Activated T-helper 1 cell treated with anti-CD3 and anti-CD28 coated beads, Interleukin-12 subunit alpha, Interleukin-12 subunit beta, Interleukin-2, Interleukin-4 antibody, amounts not matched to agents 30 ng/mL and 10 ng/mL and 1 ng/mL, durations not matched to agents 14 hours and 24 hours and 36 hours (primary cell): ENCODE measurements at places on chromosomes 2 and 18. TPM values are rescaled to one million over a fixed set of nuclear protein-coding genes. Genes with fewer than 3 reads are reported as not detected.

The KLHL29 gene
- 2.8 and 3.3 TPM in 2 replicates for total RNA-seq

The TRABD2A gene
- total RNA-seq: 62.1 and 62.2 TPM in 2 replicates

The XDH gene
- not detected in 2 replicates for total RNA-seq

The RUFY4 gene
- total RNA-seq: 0.64 and 0.67 TPM in 2 replicates

The WDFY1 gene
- 17.9 and 21.8 TPM in 2 replicates for total RNA-seq

The TCF4 gene
- total RNA-seq: 1.4 and 1.8 TPM in 2 replicates

The NEU2 gene
- not detected in 2 replicates for total RNA-seq

The EMX1 gene
- total RNA-seq: not detected in 2 replicates

The LAMA1 gene
- not detected in 2 replicates for total RNA-seq

The TRIM43 gene
- total RNA-seq: not detected in 2 replicates

The PRKAG3 gene
- total RNA-seq: not detected in 2 replicates

The UGT1A8 gene
- total RNA-seq: not detected in 2 replicates

The TXNL1 gene
- total RNA-seq: 94.2 and 100 TPM in 2 replicates

The IL36B gene
- total RNA-seq: not detected in 2 replicates

GRCh38 chr18:80194874-80195570, 52.3 kb downstream of the PARD6G start:
- no peaks in the 10 kb centered on the region for H3K4me1 ChIP-seq
- H3K36me3 ChIP-seq: no peaks in the 10 kb centered on the region
- H3K27ac ChIP-seq: no peak overlapping the region
- H3K27me3 ChIP-seq: peaks cover 29% of the 10 kb centered on the region

DNA sequence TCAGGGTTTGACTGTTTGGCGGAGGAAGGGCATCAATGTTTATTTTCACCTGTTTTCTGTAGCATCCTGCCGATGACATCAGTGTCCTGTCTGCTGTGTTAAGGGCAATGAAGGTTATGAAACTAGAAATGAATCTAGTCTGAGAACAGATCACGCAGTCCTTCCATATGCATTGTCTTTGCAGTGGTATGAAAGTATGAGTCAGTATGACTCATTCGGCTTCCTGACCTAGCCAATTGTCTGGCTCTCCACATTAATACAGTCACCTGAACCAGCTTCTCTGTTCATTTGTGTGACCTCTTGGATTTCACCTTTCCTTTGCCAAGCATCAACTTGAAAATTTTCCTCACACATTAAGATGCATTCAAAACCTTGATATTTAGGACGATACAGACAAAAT, 353.8 kb downstream of the RND3 start:
- no peak overlapping the region for H3K27ac ChIP-seq
- DNase-seq: no peak
- H3K27me3 ChIP-seq: no peaks in the 10 kb centered on the region
- no peaks in the 10 kb centered on the region for H3K4me1 ChIP-seq

GRCh38 chr2:9857814-9858729, 14.8 kb downstream of the TAF1B start:
- no peak for DNase-seq
- no peaks in the 10 kb centered on the region for H3K4me1 ChIP-seq
- peaks cover 80% of the 10 kb centered on the region for H3K36me3 ChIP-seq
- no peak overlapping the region for H3K27ac ChIP-seq
- no peak overlapping the region for H3K4me3 ChIP-seq
- H3K27me3 ChIP-seq: no peaks in the 10 kb centered on the region

- no peaks in the 10 kb centered on the region for H3K36me3 ChIP-seq
- H3K27me3 ChIP-seq: no peaks in the 10 kb centered on the region
Measured at GRCh38 chr2:45938649-45939511, 287.4 kb downstream of the PRKCE start.

DNA sequence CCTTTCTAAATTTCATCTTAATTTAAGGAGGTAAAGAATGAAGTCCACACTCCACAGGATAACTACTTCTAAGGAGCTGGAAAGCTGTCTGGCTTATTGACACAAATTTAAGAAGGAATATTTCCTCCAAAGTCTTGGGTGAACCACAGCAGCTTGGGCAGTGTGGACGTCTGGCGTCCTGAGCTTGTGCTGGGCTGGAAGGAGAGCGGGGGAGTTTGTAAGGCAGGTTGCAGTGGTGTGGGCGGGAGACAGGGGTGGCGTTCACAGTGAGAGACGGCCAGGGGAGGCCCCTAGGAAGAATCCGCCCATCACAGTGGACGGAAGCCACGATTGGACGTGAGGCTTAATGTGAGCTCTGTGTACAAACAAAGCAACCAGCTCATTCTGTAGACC, 25.7 kb downstream of the ADI1 start:
- no peak for DNase-seq
- H3K27me3 ChIP-seq: no peaks in the 10 kb centered on the region
- no peak overlapping the region for H3K27ac ChIP-seq
- H3K4me1 ChIP-seq: no peaks in the 10 kb centered on the region

GRCh38 chr2:2875296-2875695, 502.3 kb downstream of the EIPR1 start:
- H3K27ac ChIP-seq: no peak overlapping the region
- peaks cover 6% of the 10 kb centered on the region for H3K4me1 ChIP-seq
- no peaks in the 10 kb centered on the region for H3K36me3 ChIP-seq
- H3K27me3 ChIP-seq: no peaks in the 10 kb centered on the region
- H3K4me3 ChIP-seq: no peak overlapping the region

- H3K4me1 ChIP-seq: peaks cover 8% of the 10 kb centered on the region
- no peak for DNase-seq
- no peak overlapping the region for H3K27ac ChIP-seq
- no peak overlapping the region for H3K4me3 ChIP-seq
Measured at GRCh38 chr2:237593596-237594320, 3.2 kb upstream of the RAB17 start.

GRCh38 chr18:57834616-57835015, 31.5 kb upstream of the ATP8B1 start:
- H3K27me3 ChIP-seq: peaks cover 9% of the 10 kb centered on the region
- H3K27ac ChIP-seq: no peak overlapping the region
- peaks cover 36% of the 10 kb centered on the region for H3K4me1 ChIP-seq
- DNase-seq: no peak

GRCh38 chr2:184304006-184304405, 294.3 kb upstream of the ZNF804A start:
- no peaks in the 10 kb centered on the region for H3K36me3 ChIP-seq
- no peaks in the 10 kb centered on the region for H3K4me1 ChIP-seq
- H3K4me3 ChIP-seq: no peak overlapping the region
- DNase-seq: no peak
- no peak overlapping the region for H3K27ac ChIP-seq

DNA sequence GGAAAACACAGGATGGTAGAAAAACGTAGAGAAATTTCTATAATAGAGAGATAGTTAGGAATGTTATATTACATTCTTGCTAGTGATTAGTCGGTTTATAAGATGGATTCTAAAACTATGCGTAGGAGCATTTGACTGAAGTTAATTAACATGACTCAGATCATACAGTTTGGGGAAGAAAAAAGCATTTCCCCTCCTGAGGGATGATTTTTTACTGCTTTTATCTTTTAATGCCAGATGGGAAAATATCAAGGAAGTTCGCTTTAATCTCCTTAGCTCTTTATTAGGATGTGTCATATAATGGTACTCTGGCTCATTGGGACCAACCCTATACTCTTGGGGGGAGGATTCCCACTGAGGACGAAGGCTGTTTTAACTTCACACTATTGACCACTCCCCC, 502.1 kb downstream of the TGIF1 start:
- H3K4me1 ChIP-seq: no peaks in the 10 kb centered on the region
- no peak overlapping the region for H3K27ac ChIP-seq
- H3K4me3 ChIP-seq: no peak overlapping the region
- H3K36me3 ChIP-seq: no peaks in the 10 kb centered on the region

- no peaks in the 10 kb centered on the region for H3K4me1 ChIP-seq
- H3K27ac ChIP-seq: no peak overlapping the region
- H3K4me3 ChIP-seq: no peak overlapping the region
- DNase-seq: no peak
- H3K36me3 ChIP-seq: no peaks in the 10 kb centered on the region
- H3K27me3 ChIP-seq: peaks cover 5% of the 10 kb centered on the region
Measured at GRCh38 chr18:31553800-31554199, 37.9 kb upstream of the TTR start.

- H3K27ac ChIP-seq: no peak overlapping the region
- no peak for DNase-seq
- H3K4me3 ChIP-seq: no peak overlapping the region
- H3K27me3 ChIP-seq: no peaks in the 10 kb centered on the region
- H3K36me3 ChIP-seq: no peaks in the 10 kb centered on the region
Measured at GRCh38 chr2:229445019-229445418, 173.9 kb upstream of the PID1 start.

- no peak overlapping the region for H3K27ac ChIP-seq
- DNase-seq: no peak
- H3K4me1 ChIP-seq: no peaks in the 10 kb centered on the region
Measured at GRCh38 chr18:11807233-11807632, 44.0 kb upstream of the CHMP1B start.

GRCh38 chr2:393711-394696, 106.1 kb upstream of the ALKAL2 start:
- peak overlapping the region; percentile 76 for H3K27ac ChIP-seq
- peak overlapping the region; percentile 73 for H3K4me3 ChIP-seq
- H3K4me1 ChIP-seq: peaks cover 11% of the 10 kb centered on the region
- peak; percentile 68 for DNase-seq

GRCh38 chr2:238162251-238162845, 3.6 kb downstream of the ERFE start:
- H3K4me3 ChIP-seq: no peak overlapping the region
- peaks cover 22% of the 10 kb centered on the region for H3K27me3 ChIP-seq
- peaks cover 7% of the 10 kb centered on the region for H3K4me1 ChIP-seq
- no peak overlapping the region for H3K27ac ChIP-seq
- H3K36me3 ChIP-seq: no peaks in the 10 kb centered on the region
- no peak for DNase-seq

DNA sequence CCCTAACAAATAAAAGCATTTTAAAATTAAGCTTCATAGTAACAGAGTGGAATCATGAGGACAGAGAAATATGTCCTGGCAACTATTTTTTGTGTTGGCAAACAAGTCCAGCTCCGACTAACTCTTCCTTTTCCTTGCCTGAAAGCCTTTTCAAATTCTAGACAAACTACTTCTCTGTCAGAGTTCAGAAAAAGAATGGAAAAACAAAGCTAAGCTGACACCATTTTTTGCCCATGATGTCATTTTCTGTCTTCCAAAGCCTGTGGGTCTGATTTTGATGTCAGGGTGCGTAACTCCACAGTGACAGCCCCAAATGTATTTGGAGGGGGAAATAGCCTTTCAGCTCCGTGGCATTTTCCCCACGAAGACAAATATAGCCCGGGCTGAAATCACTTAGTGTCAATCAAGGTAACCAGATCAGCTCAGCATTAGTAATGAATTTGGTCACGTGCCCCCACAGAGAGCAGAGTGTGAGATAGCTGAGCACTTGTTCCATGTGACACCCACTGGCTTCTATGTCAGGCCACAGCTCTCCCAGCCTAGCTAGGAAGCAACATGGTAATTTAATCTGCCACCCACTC, 233.0 kb upstream of the SIX2 start:
- no peaks in the 10 kb centered on the region for H3K36me3 ChIP-seq
- no peak overlapping the region for H3K27ac ChIP-seq
- H3K4me1 ChIP-seq: no peaks in the 10 kb centered on the region
- H3K27me3 ChIP-seq: peaks cover 16% of the 10 kb centered on the region

- H3K27me3 ChIP-seq: no peaks in the 10 kb centered on the region
- H3K4me3 ChIP-seq: no peak overlapping the region
- no peaks in the 10 kb centered on the region for H3K4me1 ChIP-seq
- no peak overlapping the region for H3K27ac ChIP-seq
Measured at GRCh38 chr18:39591649-39592048, 2026.1 kb upstream of the CELF4 start.

GRCh38 chr2:217936952-217937351, 65.8 kb downstream of the TNS1 start:
- no peaks in the 10 kb centered on the region for H3K4me1 ChIP-seq
- H3K4me3 ChIP-seq: no peak overlapping the region
- DNase-seq: no peak
- peaks cover 2% of the 10 kb centered on the region for H3K27me3 ChIP-seq

DNA sequence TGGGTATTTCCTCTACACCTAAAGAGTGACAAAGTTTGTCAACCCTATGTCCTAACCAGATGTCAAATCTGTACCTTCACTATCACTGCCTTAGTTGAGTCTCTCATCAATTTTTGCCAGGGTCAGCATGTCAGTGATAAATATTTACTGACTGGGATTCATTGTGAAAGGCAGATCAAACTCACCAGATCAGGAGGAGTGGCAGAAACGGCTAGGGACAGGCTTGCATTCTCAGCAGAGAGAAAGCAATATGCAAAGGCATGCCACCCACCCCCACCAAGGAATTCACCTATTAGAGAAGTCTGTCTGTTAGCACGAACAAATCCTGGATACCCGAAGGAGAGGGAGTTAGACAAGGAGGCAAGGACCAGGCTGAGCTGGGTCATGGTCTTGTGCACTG, 62.6 kb downstream of the PTPN2 start:
- H3K27me3 ChIP-seq: no peaks in the 10 kb centered on the region
- H3K4me3 ChIP-seq: no peak overlapping the region

DNA sequence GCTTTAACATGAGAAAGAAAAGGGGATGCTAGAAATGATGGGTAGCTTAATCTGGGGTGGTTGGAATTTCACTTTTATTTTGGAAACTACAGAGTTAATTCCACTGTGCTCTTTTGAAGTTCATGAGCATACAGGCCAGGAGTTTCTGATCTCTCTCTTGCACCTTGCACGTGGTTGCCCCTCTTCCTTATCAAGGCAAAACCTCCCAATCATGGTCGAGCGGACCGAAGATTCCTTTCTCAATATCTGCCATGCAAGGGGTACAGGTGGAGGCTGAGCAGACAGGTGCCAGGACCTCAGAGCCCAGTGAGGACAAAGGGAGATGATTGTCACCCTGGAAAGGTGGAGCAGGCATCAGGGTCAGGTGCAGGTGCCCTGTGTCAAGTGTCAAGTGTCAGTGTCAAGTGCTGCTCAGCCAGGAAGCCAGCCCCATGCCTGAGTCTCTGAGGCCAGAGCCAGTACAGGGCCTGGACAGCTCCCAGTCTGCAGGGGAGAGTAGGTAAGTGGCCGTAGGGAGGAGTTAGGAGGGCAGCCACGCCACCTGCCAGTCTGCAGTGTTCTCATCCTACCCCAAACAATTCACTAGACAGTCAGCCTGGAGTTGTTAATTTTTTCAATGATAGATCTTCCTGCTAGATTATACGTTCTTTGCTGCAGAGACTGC, 42.2 kb downstream of the LPIN1 start:
- H3K4me1 ChIP-seq: no peaks in the 10 kb centered on the region
- H3K4me3 ChIP-seq: no peak overlapping the region
- H3K36me3 ChIP-seq: peaks cover 59% of the 10 kb centered on the region
- no peak overlapping the region for H3K27ac ChIP-seq

DNA sequence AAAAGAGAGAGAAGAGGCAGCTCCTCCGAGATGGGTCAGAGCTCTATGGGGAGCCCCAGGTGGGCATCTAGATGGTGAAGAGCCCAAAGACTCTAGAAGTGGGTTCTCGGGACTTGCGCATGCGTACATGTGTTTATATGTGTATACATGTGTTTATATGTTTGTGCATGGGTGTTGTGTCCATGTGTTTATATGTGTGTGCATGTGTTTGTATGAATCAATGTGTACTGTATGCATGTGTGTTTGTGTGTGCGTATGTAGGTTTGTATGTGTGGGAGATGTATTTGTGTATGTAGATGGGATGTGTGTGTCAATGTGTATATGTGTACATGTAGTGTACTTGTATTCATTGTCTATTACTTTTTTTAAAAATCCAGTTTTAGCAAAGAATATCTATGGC, 25.6 kb downstream of the DNPEP start:
- DNase-seq: no peak
- H3K27ac ChIP-seq: no peak overlapping the region
- no peak overlapping the region for H3K4me3 ChIP-seq
